ENCODE measurements at places on chromosomes 16 and 17.

GRCh38 chr17:76106703-76107102, 3.1 kb upstream of the EXOC7 start:
- no peak for DNase-seq

- DNase-seq, result no peak
Observed at GRCh38 chr16:46736695-46737094, 11.4 kb downstream of the MYLK3 start.

- DNase-seq, result no peak
Observed at GRCh38 chr17:83190601-83191387, 111.4 kb downstream of the METRNL start.

DNA sequence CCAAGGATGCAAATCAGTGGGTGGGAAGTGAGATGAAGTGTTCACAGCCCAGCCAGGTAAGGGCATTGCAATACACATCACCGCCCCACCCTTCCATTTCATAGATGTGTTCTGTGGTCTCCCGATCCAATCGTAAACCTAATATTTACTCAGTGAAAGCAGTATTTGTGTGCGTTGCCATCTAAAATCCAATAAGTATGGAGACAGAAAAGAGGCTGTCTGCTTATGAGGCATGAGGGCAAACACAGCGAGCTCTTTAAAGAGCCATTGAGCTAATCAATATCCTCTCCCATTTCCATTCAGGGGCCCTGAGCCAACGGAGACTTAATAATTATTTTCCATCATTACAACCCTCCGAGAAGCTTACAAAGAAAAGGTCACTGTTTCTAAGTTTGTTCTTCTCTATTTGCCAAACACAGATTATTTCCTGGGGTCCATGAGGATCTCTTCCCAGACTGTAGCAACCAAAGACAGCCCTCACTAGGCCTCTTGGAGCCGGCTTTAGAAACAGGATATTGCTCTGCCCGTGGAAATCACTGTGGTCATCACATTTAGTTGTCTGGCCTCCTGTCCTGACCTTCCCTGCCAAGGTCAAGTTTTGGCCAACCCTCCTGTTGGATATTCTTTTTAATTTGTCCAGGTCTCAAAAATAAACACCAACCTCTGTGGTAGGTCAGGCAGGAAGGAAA, 120.1 kb downstream of the SLC39A11 start:
- no peak for DNase-seq

DNA sequence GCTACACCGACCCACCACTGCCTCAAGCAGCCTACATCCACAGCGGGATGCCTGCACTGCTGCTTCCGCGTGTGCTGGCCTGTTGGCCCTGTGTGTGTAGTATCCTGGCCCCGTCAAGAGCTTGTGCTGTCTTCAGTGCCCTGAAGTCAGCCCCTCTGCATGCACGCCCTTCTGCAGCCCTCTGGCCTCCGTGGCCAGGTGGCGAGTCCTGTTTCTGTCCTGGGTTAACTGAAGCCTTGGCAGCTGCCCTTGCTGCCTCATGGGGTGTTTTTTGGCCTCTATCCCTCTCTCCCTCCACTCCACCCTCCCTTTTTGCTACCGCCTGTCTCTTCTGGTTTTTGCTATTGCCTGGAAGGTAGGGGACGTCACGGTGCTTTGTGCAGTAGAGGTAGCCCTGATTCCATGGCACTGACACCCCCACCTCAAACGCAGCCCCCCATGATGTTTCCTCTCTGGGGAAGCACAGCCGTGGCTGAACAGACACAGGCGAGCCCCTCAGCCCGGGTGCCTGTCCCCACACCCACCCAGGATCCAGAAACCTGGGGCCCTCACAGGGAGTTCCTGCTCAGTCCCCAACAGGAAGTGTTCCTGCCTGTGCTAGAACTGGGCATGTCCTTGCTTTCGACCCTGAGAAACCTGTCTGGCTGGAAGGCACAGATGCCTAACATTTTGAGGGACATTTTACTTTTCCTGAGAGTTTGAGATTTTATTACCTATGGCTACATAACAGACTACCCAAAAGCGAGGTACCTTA, 18.8 kb upstream of the AMZ2 start:
- DNase-seq, result no peak

DNA sequence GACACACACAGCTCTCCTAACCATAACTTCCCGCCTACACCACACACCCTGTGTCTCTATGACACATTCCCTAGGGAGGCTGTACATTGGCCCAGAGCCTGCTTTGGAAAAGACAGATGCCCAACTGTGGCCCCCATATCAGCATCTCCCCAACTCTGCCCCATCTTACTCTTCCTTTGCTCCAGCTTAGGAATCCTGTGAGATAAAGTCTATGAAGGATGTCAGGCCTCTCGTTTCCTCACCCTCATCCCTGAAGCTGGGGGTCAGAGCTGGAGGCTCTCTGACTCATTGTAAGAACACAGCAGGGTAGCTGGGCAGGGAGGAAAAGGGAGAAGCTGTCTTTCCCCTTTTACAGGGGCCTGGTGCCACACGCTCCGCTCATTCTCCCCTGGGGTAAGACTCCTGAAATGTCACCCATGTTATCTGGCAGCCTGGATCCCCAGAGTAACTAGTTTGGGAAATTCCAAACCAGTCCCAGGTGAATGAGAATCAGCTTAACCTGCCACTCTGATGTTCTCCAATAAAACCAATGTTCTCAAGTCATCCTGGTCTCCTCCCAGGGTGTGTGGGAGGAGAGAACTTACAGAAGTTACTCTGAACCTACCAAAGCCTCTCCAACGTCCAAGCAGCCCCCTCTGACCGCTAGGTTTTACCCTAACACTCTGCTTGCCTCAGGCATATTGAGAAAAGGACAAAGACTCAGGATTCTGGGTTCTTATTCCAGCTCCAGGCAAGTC, 2.8 kb downstream of the RAPGEFL1 start:
- no peak for DNase-seq
